ENCODE measurements at places on chromosomes 2 and 18. TPM values are rescaled to one million over a fixed set of nuclear protein-coding genes. Genes with fewer than 3 reads are reported as not detected.

Gene IL37
- not detected for total RNA-seq

Gene FBXO15
- total RNA-seq = not detected

Gene CHST9
- total RNA-seq = 0.14 TPM

Gene ICOS
- 0.14 TPM for total RNA-seq

Gene CDH2
- 12.0 TPM for total RNA-seq

Gene ANKRD62
- total RNA-seq = not detected

Gene CNTNAP5
- not detected for total RNA-seq

Gene TTN
- 6.4 TPM for total RNA-seq

Gene SRD5A2
- total RNA-seq = not detected

Gene CPS1
- 5.5 TPM for total RNA-seq

Gene HOXD10
- 10.1 TPM for total RNA-seq

Gene IL18R1
- 7.4 TPM for total RNA-seq

Gene CCDC85A
- 3.1 TPM for total RNA-seq

Gene GALNT14
- 1.1 TPM for total RNA-seq

Gene PRSS56
- total RNA-seq = not detected

Gene ZNF892
- 4.1 TPM for total RNA-seq

Gene MRPL53
- 47.1 TPM for total RNA-seq

Gene CROCC2
- total RNA-seq = not detected

Gene CABLES1
- 9.3 TPM for total RNA-seq

Gene HOXD13
- not detected for total RNA-seq

Gene STARD6
- not detected for total RNA-seq

Gene LYG2
- total RNA-seq = not detected

Gene ASIC4
- total RNA-seq = not detected

Gene CCL20
- total RNA-seq = not detected

Gene ALPG
- total RNA-seq = not detected

Gene WNT6
- total RNA-seq = 0.24 TPM

Gene SKOR2
- total RNA-seq = not detected

Gene PCARE
- not detected for total RNA-seq

Gene DSG1
- total RNA-seq = not detected

Gene AKAIN1
- not detected for total RNA-seq

Gene DSEL
- total RNA-seq = 16.4 TPM

Gene ST8SIA3
- total RNA-seq = not detected

Gene CYTIP
- 6.3 TPM for total RNA-seq

Gene KLHL29
- total RNA-seq = 9.9 TPM

All from posterior vena cava (tissue), 2 donors.